ENCODE measurements at places on chromosomes 2 and 18. TPM values are rescaled to one million over a fixed set of nuclear protein-coding genes. Genes with fewer than 3 reads are reported as not detected.

The LCT gene
- polyA plus RNA-seq = 0.51 TPM

The CENPA gene
- 5.5 TPM for polyA plus RNA-seq

The MARCO gene
- polyA plus RNA-seq = 0.62 TPM

The GPR35 gene
- 10.1 TPM for polyA plus RNA-seq

The LIMS1 gene
- polyA plus RNA-seq = 37.1 TPM

The SERPINB13 gene
- not detected for polyA plus RNA-seq

The CXCR1 gene
- not detected for polyA plus RNA-seq

The EGR4 gene
- polyA plus RNA-seq = 1.9 TPM

The CHPF gene
- 315 TPM for polyA plus RNA-seq

The CROCC2 gene
- polyA plus RNA-seq = 0.04 TPM

The ADD2 gene
- polyA plus RNA-seq = 0.90 TPM

The COLEC11 gene
- polyA plus RNA-seq = 20.9 TPM

The ASNSD1 gene
- 41.0 TPM for polyA plus RNA-seq

The GREB1L gene
- polyA plus RNA-seq = 15.1 TPM

The ALLC gene
- not detected for polyA plus RNA-seq

The TGFA gene
- 2.6 TPM for polyA plus RNA-seq

The CXCR4 gene
- 2.4 TPM for polyA plus RNA-seq

The MDH1B gene
- 0.35 TPM for polyA plus RNA-seq

The MIB1 gene
- 8.3 TPM for polyA plus RNA-seq

The SP140 gene
- polyA plus RNA-seq = 0.51 TPM

The RAB11FIP5 gene
- 31.1 TPM for polyA plus RNA-seq

The PGAP1 gene
- 5.9 TPM for polyA plus RNA-seq

The GKN1 gene
- 0.79 TPM for polyA plus RNA-seq

The IL1RN gene
- polyA plus RNA-seq = 4.5 TPM

The GPAT2 gene
- 0.29 TPM for polyA plus RNA-seq

The MPP4 gene
- 0.19 TPM for polyA plus RNA-seq
